ENCODE measurements at places on chromosomes 11 and 22. TPM values are rescaled to one million over a fixed set of nuclear protein-coding genes. Genes with fewer than 3 reads are reported as not detected.

The GAB4 gene
- polyA plus RNA-seq = not detected

GRCh38 chr11:104570078-104570701 lies 328.1 kb downstream of the CASP12 start:
- DNase-seq = no peak

- no peak for DNase-seq
Measured at GRCh38 chr11:102719620-102720277, 5.0 kb downstream of the MMP8 start.

The GRM5 gene
- polyA plus RNA-seq = 0.20 TPM

Data from right renal cortex interstitium (tissue), 3 donors.